ENCODE measurements at places on chromosomes 12 and 14. TPM values are rescaled to one million over a fixed set of nuclear protein-coding genes. Genes with fewer than 3 reads are reported as not detected.

Gene LTBR
- 32.9 TPM for total RNA-seq

Gene NKX2-1
- total RNA-seq = not detected

Gene GNG2
- 10.3 TPM for total RNA-seq

Gene WNT5B
- total RNA-seq = 2.4 TPM

- DNase-seq = no peak
These were observed 185.1 kb downstream of the AKAP6 start for GRCh38 chr14:32514236-32514635.

GRCh38 chr14:56170877-56171422, 52.7 kb downstream of the PELI2 start:
- no peak for DNase-seq

DNA sequence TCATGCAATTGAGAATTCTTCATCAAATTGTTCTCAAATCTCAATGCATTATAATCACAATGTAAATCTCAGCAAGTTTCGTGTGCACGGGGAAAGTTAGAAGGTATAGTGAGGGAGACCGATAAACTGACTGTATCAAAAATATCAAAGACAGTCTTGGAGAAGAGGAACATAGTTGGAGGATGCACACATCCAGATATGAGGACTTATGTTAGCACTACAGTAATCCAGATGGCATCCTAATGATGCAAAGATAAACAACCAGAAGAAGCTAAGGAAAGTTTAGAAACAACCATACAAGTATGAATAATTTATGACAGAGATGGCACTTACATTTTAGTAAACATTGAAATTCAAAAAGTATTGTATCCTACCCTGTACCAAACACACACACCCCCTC, 760.1 kb downstream of the RPS29 start:
- no peak for DNase-seq

GRCh38 chr12:26954027-26954426, 15.8 kb downstream of the FGFR1OP2 start:
- DNase-seq = no peak

GRCh38 chr12:105588106-105588505, 257.6 kb downstream of the C12orf75 start:
- DNase-seq = no peak

GRCh38 chr14:100605230-100605629, 18.0 kb upstream of the BEGAIN start:
- DNase-seq = no peak

DNA sequence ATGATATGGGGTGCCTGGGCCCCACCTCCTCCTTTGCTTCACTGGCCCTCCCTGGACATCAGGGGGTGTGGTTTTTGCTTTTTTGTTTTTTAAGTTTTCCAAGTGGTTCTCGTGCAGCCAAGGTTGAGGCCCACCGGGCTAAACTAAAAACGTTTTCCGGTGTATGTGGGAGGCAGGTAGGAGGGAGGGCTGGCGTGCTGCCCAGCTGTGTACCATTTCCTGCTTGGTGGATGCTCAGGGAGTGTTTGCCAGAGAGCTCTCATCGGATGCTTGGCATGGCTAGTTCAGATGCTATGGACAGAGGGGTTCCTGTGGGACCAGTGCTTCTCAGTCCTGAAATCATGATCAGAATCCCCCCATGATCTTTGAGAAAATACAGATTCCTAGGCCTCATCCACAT, 246.4 kb downstream of the CACNA1C start:
- peak; percentile 70 for DNase-seq

- DNase-seq = no peak
These were observed 29.9 kb downstream of the CDC42BPB start for GRCh38 chr14:103027451-103027850.

GRCh38 chr12:79360936-79361335, 329.8 kb downstream of the PAWR start:
- no peak for DNase-seq
